ENCODE measurements at places on chromosomes 12 and 14.
A peak's percentile ranks its signal among the peaks of the same experiment; 100 is the strongest.

- no peaks in the 10 kb centered on the region for H3K36me3 ChIP-seq
- H3K27ac ChIP-seq: no peak overlapping the region
- DNase-seq: no peak
- no peaks in the 10 kb centered on the region for H3K4me1 ChIP-seq
- no peaks in the 10 kb centered on the region for H3K27me3 ChIP-seq
Observed at GRCh38 chr12:2429032-2429431, 365.7 kb upstream of the FKBP4 start.

- H3K4me1 ChIP-seq: peaks cover 3% of the 10 kb centered on the region
- H3K27ac ChIP-seq: no peak overlapping the region
- no peak overlapping the region for H3K4me3 ChIP-seq
- no peaks in the 10 kb centered on the region for H3K27me3 ChIP-seq
- H3K36me3 ChIP-seq: peaks cover 32% of the 10 kb centered on the region
Observed at GRCh38 chr12:56216461-56216860, 5.3 kb downstream of the RNF41 start.

DNA sequence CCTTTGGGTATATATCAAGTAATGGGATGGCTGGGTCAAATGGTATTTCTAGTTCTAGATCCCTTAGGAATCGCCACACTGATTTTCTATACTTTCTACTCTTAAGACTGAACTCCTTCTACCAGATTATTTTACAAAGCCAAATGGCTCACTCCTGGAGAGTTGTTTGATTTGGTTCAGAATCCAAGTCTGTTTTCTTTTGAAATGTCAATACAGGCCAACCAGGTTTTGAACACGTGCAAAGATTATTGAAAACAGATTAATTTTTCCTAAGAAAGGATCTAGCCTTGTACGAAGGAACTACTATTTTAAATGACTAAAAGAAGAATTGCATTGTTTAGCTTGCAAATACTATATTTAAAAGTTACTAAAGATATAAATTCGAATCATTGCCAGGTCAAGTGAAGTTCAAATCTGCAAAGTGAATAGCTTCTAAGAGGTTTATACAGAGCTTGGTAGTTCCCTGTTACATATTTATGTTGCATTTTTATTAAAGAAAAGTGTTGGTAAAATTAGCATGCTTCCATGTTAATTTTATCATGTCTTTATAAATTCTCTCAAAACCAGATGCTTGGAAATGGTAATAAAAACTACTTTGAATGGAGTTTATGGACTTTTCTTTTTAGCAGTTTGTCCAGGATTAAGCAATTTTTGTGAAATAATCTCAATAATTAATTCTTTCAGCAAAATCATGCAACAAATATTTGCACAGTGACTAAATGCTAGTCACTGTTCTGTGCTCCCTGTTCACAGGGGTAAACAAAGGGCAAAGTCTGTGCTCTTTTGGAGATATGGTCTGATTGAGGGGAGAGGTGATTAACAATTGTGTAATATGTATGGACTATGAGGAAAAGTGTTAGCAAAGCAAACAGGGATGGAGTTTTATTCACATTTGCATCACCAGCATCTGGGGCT lies 38.9 kb downstream of the GPR65 start:
- no peaks in the 10 kb centered on the region for H3K36me3 ChIP-seq
- no peak overlapping the region for H3K27ac ChIP-seq
- no peaks in the 10 kb centered on the region for H3K27me3 ChIP-seq
- H3K4me1 ChIP-seq: no peaks in the 10 kb centered on the region

DNA sequence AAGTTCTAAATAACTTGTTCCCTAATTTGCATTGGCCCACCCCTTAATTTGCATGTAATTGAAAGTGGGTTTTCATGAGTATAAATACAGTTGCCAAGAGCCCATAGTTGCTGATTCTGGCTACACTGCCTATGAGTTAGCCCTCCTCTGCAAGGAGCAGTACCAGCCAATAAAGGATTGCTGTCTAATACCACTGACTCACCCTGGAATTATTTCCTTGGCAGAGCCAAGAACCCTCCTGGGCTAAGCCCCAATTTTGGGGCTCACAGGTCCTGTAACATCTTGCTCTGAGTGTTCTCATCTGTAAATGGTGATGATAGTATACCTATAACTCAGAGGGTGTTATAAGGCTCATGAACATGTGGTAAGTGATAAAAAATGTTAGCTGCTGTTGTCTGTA lies 6.8 kb downstream of the TTC8 start:
- H3K36me3 ChIP-seq: no peaks in the 10 kb centered on the region
- no peak overlapping the region for H3K27ac ChIP-seq
- no peaks in the 10 kb centered on the region for H3K27me3 ChIP-seq
- H3K4me3 ChIP-seq: no peak overlapping the region
- H3K4me1 ChIP-seq: no peaks in the 10 kb centered on the region

- H3K36me3 ChIP-seq: peaks cover 5% of the 10 kb centered on the region
- no peak for DNase-seq
- no peaks in the 10 kb centered on the region for H3K27me3 ChIP-seq
- H3K27ac ChIP-seq: no peak overlapping the region
- H3K4me3 ChIP-seq: no peak overlapping the region
Observed at GRCh38 chr12:93578221-93578620, 5.7 kb downstream of the SOCS2 start.

DNA sequence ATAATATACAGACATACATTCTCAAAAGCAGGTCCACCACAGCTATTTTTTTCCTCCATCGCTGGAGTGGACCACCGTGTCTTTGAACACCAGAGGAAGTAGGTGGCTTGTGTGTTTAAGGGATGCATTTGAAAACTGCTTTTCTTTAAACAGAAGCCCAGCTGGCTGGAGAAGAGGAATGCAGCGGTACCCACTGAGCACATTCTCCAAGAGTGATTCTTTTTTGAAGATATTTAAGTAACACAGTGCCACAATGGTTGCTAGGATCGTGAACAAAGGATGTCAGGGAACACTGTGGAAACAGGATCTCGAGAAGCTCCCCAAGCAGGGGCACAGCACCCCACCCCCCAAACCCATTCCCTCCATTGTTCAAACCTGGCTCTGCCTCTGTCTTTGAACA lies 286.6 kb upstream of the PWP1 start:
- H3K4me3 ChIP-seq: no peak overlapping the region
- no peak for DNase-seq
- no peaks in the 10 kb centered on the region for H3K4me1 ChIP-seq
- no peak overlapping the region for H3K27ac ChIP-seq

GRCh38 chr14:24459331-24459730 lies 16.8 kb upstream of the SDR39U1 start:
- no peaks in the 10 kb centered on the region for H3K27me3 ChIP-seq
- no peaks in the 10 kb centered on the region for H3K4me1 ChIP-seq
- H3K4me3 ChIP-seq: no peak overlapping the region
- H3K36me3 ChIP-seq: no peaks in the 10 kb centered on the region
- H3K27ac ChIP-seq: no peak overlapping the region

- H3K27me3 ChIP-seq: no peaks in the 10 kb centered on the region
- H3K4me3 ChIP-seq: no peak overlapping the region
- H3K27ac ChIP-seq: no peak overlapping the region
Observed at GRCh38 chr14:96929950-96930349, 132.8 kb downstream of the VRK1 start.

DNA sequence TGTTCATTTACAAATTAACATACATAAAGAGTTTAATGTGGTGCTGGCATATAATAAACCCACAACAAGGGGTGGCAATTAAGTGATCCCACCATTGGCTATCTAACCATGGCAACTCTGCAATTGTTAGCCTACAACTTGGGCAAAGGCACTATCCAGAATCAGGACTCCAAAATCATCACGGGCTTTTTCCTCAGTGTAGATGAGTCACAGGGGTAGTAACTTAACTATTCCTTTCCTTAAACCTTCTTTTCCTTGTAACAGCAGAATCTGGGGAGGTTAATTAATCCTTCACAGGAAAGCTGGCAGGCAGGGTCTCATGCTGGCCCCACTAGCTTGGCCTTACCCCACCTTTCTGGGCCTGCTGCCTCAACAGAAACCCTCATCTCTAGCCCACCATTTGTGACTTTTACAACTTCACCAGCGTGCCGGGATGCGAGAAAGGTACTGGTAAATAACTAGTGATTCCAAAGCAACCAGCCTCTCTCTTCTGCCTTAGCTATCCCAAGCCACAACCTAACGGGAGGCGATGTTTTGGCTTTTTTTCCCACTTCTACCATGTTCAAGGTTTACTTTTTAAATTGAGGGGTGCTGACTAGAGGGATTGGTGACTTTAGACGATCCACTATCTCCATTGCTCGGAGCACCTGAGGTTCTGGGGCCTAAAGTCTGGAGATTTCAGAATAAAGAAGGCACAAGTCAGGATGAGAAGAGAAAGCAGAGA lies 744 bp downstream of the ATP5MC2 start:
- peaks cover 8% of the 10 kb centered on the region for H3K36me3 ChIP-seq
- DNase-seq: no peak
- H3K27ac ChIP-seq: peak overlapping the region; percentile 96
- peak overlapping the region; percentile 98 for H3K4me3 ChIP-seq
- H3K4me1 ChIP-seq: peaks cover 12% of the 10 kb centered on the region
- no peaks in the 10 kb centered on the region for H3K27me3 ChIP-seq

DNA sequence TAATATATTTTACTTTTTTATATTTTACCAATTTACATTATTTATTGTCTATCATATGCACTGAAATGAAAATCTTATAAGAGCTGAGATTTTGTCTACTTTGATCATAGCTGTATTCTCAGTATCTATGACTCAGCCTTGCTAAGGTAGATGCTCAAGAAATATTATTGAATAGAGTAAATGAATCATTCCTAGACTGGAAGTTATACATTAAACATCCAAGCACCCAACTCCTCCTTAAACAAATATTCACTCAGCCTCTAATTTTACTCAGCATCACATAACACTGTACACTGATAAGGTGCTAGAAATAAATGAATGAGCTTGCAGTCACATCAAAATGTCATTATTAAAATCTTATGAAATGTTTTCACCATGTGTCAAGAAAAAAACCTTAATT lies 1424.9 kb downstream of the LRFN5 start:
- H3K27ac ChIP-seq: no peak overlapping the region
- H3K4me3 ChIP-seq: no peak overlapping the region
- H3K36me3 ChIP-seq: no peaks in the 10 kb centered on the region
- H3K4me1 ChIP-seq: no peaks in the 10 kb centered on the region
- DNase-seq: no peak

GRCh38 chr14:98170575-98170974 lies 1101.4 kb downstream of the BCL11B start:
- H3K27ac ChIP-seq: no peak overlapping the region
- H3K4me1 ChIP-seq: no peaks in the 10 kb centered on the region
- no peak overlapping the region for H3K4me3 ChIP-seq
- DNase-seq: peak; percentile 72
- no peaks in the 10 kb centered on the region for H3K36me3 ChIP-seq

DNA sequence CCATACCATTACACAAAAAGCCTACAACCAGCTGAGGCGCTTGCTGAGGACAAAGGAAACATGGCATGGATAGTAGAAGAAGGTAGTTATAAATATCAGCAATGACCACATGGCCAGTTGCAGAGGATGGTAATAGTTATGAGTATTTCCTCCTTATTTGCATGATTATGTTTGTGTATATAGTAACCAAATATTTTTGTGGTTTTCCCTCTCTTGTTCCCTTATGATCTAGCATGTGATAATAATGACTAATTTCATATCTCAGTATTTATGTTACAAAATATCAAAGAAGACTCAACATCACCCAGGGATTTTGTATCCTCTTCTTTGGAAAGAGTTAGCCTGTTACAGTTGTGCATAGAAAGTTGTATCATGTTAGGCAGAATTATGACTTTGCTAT lies 13.5 kb upstream of the CATSPERB start:
- peaks cover 2% of the 10 kb centered on the region for H3K4me1 ChIP-seq
- DNase-seq: no peak
- H3K36me3 ChIP-seq: no peaks in the 10 kb centered on the region
- H3K27me3 ChIP-seq: no peaks in the 10 kb centered on the region
- no peak overlapping the region for H3K27ac ChIP-seq

- no peak for DNase-seq
- H3K27me3 ChIP-seq: no peaks in the 10 kb centered on the region
- no peaks in the 10 kb centered on the region for H3K4me1 ChIP-seq
- no peak overlapping the region for H3K27ac ChIP-seq
- H3K4me3 ChIP-seq: no peak overlapping the region
Observed at GRCh38 chr12:53208435-53208834, 1.4 kb upstream of the ITGB7 start.

- H3K4me1 ChIP-seq: no peaks in the 10 kb centered on the region
- no peak for DNase-seq
- H3K27me3 ChIP-seq: no peaks in the 10 kb centered on the region
- H3K27ac ChIP-seq: no peak overlapping the region
- no peak overlapping the region for H3K4me3 ChIP-seq
Observed at GRCh38 chr12:25769082-25769945, 189.2 kb upstream of the RASSF8 start.

GRCh38 chr14:44589180-44589579 lies 82.1 kb upstream of the FSCB start:
- H3K4me3 ChIP-seq: no peak overlapping the region
- H3K27ac ChIP-seq: no peak overlapping the region
- no peaks in the 10 kb centered on the region for H3K4me1 ChIP-seq
- no peaks in the 10 kb centered on the region for H3K36me3 ChIP-seq

DNA sequence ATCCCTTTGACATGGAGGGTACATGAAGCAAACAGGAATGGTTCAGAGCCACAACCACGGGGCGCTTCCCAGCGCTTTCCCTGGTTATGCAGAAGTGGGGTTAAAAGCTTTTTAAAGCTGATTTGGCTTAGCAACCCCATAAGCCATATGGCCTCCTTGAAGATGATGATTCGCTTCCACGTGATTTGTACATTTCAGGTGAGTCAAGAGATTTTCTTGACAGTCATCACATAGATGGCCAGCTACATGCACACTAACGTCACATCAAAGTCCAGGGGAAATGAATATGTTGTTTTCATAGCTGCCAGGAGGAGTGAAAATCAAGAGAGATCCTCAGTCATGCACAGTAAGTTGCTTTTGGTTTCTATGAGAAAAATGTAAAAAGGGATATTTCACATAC lies 309.7 kb downstream of the TMEM132D start:
- H3K4me1 ChIP-seq: no peaks in the 10 kb centered on the region
- no peak for DNase-seq
- H3K36me3 ChIP-seq: no peaks in the 10 kb centered on the region
- H3K27me3 ChIP-seq: no peaks in the 10 kb centered on the region
- no peak overlapping the region for H3K4me3 ChIP-seq
- no peak overlapping the region for H3K27ac ChIP-seq

DNA sequence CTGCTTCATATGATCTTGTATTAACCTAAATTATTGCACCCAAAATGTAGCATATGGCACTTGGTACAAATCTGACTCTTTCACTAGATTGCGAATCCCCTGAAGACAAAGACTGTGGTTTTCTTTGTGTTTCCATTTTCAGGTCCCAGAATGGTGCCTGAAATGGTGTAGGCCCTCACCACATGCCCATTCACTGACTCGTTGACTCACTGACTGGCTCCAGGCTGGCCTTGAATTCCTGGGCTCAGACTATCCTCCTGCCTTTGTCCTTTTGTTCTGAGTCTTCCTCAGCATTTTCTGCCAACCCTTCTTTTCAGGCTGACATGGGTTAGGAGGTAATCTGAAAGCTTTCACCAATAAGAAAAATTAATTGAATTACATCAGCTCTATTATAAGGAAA lies 368.7 kb upstream of the GARIN6 start:
- H3K4me1 ChIP-seq: no peaks in the 10 kb centered on the region
- no peak overlapping the region for H3K4me3 ChIP-seq
- H3K36me3 ChIP-seq: no peaks in the 10 kb centered on the region
- no peak overlapping the region for H3K27ac ChIP-seq
